ENCODE measurements at places on chromosomes 7 and 10.

DNA sequence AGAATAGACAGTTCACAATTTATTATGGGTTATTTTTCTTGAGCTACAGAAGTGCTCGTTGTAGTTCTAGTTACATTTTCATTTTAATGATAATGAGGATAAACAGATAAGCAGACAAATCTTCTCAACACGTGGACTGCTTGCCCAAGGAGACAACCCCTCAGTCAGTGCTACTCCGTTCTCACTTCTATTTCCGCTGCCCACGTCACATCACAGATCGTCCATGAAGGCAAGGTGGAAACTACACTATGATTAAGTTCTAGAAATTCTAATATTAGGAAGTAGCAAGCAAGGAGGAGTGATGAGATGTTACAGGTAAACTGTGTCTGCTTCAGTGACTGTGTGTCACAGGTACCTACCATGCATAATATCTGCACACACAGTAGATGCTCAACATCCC lies 210.5 kb downstream of the CHCHD3 start:
- no peak for DNase-seq

DNA sequence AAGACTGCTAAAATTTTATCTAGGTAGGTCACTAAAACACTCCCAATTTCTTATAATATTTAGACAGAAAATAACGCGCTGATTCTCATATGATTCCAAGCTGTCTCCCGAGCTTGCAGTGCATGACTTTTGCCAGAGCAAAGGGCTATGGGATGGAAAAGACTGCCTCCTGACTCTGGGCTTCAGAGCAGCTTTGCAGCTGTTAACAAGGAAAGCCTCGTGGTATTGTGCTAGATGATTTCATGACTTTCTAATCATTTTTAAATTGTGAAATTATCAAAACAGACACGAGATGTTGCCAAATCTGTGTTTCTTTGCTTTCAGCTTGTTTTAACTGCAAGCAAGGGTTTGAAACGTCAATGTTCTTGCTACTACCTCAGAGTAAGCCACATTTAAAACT lies 238.3 kb downstream of the AGMO start:
- DNase-seq = peak; percentile 61

DNA sequence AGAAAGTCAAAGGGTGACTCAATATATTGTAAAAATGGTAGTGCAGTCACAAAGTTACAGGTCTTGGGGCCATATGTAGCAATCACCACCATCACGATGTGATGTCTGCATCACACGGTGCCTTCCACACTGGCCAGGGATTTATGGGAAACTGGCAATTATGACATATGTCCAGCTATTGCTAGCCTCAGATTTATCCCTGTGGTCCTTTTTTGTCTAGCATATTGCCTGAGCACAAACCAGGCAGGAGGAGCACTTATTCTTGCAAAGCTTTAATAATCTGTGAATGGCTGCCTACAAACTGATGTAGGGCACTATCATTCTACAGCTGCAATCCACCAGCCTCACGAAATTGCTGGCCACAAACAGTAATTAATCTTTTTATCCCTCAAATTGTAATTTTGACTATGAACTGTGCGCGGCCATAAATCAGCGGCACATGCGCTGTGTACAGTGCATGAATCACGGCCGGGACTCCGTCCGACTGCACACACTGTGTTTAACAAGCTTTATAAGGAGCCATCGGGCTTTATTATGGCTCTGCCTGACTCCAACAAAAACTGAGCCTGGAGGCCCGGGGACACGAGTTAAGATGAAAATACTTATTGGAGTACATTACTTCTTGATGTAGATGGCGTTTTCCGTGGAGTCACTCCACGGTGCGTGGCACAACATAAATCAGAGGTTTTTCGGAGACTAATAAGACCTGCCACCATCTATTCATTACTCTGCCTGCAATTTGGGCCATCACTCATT lies 115.2 kb downstream of the EBF3 start:
- no peak for DNase-seq

DNA sequence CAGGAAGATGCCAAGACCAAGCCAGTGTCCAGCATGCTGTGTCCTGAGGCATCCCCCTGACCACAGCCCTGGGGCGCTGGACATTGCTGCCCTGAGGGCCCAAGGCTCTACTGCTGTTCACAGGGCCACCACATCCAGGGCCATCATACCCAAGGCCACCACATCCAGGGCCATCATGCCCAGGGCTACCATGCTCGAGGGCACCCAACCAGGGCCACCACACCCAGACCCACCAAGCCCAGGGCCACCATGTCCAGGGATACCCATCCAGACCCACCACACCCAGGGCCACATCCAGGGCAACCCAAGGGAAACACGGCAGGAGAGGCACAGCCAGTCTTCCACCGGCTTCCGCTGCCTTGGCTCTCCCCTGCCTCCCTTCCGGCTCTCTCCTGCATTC lies 17.1 kb downstream of the STK32C start:
- peak; percentile 54 for DNase-seq

DNA sequence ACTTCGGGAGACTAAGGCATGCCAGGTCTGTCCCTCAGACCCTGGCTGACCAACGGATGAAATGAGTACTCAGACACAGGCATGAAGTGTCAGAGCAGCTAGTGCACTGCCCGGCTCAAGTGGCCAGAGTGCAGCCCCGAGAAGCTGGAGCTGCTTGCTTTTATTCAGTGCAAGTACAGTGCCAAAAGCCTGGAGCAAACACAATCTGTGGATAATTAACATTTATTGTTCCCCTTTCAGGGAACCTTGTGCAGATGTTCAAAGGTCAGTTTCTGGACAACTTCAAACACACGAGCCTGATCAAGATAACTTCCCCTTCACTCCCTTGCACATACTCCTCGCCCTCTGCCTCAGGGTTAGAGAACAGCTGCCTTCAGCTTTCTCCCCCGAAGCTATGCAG lies 7.9 kb upstream of the ATE1 start:
- no peak for DNase-seq

DNA sequence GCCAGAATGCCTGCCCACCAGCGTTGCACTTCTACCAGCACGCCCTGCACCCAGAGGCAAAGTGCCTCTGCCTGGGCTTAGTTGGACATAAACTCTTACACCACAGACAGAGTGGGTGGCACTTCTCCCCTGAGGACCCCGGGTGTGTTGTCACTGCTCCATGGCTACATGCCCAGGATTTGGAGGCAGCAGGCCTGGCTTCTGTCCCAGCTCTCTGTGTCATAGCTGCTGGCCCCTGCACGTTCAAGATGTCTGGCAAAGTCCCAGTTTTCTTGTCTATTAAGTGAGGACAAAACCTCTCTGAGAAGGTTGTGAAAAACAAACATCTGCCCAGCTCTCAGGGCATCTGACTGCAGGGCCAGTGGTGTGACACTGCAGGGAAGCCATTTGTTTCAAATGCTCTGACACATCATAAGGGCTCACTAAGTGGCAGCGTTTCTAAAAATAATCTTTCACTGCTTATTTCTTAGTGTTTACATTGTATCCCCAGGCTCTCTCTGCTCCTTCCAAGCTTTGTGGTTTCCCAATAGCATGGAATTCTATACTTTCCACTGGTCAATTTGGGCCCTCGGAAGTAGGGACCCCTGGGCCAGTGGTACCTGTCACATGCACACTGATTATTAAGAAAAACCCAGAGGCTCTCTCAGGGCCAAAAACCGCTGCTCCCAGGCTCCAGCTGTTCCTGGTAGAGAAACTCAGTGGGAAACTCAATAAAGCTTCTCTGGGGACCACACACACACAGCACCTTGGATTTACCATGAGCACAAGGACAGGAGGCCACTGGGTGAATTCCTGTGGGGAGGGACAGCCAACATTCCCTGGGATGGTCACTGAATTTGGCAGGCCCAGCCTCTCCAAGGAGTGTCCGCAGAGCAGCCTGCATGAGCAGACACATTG lies 86.2 kb upstream of the ANLN start:
- DNase-seq = peak; percentile 92

- no peak for DNase-seq
Observed at GRCh38 chr10:9786101-9786500, 1231.6 kb upstream of the CELF2 start.

Data from sigmoid colon (tissue), 7 donors.